ENCODE measurements at places on chromosomes 7 and 10.

GRCh38 chr10:20313665-20314064, 497.4 kb downstream of the PLXDC2 start:
- no peak for DNase-seq

GRCh38 chr10:109454691-109455090, 468.6 kb downstream of the XPNPEP1 start:
- no peak for DNase-seq

- DNase-seq: no peak
Measured at GRCh38 chr10:76038696-76039095, 607.3 kb downstream of the LRMDA start.

GRCh38 chr7:14092331-14092730, 102.9 kb upstream of the ETV1 start:
- DNase-seq: no peak

GRCh38 chr10:87931836-87932230, 68.4 kb downstream of the PTEN start:
- DNase-seq: no peak

DNA sequence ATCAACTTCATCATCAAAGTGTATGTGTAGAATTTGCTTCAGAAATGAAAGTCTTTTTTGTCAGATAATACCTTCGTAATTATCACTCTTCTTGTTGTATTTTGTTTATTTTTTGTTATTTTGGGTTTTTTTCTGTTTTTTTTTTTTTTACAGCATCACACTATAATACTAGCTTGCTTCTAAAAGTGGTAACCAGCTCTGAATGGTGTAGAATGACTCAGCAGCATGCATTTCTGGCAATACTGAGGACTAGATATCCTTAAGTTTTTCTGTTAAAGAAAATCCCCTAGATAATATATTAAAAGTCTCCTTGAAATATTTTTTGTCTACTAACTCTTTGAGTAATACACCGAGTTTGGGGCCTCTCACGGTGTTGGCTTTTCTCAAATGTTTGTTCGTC, 109.1 kb downstream of the LMBR1 start:
- no peak for DNase-seq

DNA sequence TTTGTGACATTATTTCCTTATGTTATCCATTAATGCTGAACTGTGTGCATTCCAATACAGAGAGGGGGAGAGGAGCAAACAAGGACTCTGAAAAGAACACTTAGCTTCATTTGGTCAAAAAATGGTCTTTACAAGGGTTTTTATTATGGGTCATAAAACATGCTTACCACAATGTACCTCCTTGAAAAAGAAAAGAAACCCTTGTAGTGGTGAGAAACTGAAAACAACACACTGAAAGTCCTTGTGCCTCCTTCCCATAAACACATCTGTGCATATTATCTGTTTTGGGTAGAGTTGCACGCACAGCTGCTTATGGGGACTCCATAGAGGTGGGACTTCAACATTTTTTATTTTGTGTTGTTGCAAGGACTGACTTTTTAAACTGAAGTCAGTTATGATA, 98.7 kb downstream of the CDK6 start:
- no peak for DNase-seq

- DNase-seq: no peak
Measured at GRCh38 chr7:121493553-121493952, 97.4 kb upstream of the FAM3C start.

DNA sequence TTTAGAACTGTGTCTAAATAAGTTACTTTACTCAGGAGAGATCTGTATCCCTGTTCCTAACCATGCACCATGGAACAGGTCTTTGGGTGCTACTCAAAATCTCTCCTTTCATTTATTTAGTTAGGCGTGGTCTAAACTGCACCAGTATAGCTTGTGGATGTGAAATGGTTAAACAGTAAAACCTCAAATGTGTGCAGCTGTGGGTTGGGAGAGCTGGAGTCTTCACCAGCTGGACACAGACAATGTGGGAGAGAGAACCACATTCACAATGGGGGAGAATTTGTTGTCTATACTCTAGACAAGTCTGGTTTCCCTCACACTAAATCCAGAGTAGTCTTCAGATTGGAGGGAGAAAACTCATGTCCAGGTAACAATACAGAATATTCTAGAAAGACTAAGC, 31.2 kb upstream of the IKZF1 start:
- DNase-seq: no peak

GRCh38 chr7:83684928-83685327, 36.0 kb upstream of the SEMA3E start:
- no peak for DNase-seq

DNA sequence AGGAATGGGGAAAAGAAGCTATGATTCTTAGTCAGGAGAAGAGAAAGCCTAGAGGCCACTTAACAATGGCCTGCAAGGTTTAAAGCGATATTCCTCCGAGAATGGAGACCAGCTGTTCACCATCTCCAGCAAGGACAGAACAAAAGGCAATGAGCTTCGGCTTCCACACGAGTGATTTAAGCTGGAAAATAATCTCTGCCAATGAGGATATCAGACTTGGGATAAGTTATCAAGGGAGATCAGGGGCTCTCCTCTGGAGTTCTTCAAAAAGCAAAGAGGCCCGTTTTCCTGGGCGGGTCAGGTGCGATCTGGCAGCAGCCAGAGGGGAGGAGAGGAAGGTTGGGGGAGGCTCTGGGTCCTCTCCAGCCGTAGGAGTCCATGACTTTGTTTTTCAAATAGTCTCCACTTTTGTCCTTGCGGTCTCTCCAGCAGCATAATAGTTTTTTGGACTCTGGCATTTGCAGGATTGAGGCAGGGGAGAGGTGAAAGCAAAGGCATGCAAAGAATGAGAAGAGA, 211.3 kb downstream of the SKIDA1 start:
- no peak for DNase-seq

GRCh38 chr7:55591282-55591931, 19.1 kb upstream of the VOPP1 start:
- no peak for DNase-seq

GRCh38 chr10:69817078-69817581, 15.4 kb downstream of the COL13A1 start:
- no peak for DNase-seq

DNA sequence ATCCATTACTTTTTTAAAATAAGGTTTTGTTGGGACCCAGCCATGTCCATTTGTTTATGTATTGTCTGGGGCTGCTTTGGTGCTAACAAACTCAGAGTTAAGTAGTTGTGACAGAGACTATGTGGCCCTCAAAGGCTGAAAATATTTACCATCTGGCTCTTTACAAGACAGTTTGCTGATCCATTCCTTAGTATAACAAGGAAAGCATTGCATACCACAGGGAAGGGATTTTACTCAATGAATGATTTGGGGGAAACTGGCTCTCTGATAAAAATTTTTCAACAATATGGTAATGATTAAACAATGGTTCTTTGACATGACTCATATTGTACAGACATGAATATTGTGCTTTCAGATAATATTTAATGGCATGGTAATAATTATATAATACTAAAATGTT, 738.1 kb downstream of the KCNMA1 start:
- DNase-seq: no peak

- no peak for DNase-seq
Measured at GRCh38 chr10:116158036-116158435, 115.0 kb downstream of the GFRA1 start.

DNA sequence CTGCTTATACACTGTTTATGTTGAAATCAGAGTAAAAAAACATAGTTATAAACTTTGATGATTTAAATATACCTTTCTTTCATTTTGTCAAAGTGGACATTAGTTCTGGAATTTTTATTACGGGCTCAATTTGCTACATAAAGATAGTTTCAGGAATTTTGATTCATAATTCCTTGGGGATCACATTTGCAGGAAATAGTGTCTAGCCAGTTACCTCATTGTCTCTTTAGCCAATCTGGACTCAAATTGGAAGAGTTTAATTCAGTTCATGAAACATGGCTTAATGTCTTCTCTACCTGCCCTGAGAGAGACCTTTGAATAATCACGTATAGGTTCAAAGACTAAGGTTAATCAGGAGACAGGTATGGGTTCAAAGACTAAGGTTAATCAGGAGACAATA, 262.6 kb downstream of the HGF start:
- DNase-seq: no peak

DNA sequence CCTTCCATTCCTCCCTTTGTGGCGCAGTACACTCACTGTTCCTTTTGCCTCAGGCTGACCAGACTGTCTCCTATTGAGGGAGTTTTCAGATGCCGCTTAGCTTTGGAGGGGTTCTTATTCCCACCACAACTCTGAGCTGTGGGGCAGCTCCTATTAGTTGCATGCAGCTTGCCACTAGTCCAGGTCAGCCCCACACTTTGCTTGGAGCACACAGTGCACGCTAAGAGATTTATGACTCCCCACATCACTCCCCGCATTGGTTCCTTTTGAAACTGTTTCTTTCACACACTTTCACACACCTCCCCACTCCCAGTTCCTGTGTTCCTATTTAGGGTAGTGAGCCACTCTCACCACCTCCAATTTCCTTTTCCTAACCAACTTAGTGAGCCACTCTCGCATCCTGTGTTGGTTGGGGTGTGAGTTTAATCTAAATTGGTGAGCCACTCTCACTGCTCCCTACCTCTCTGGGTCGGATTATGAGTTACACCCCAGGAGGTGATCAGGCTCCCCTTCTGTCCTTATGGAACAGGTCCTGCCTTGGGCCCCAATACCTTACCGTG, 10.4 kb upstream of the ZNF485 start:
- DNase-seq: no peak

DNA sequence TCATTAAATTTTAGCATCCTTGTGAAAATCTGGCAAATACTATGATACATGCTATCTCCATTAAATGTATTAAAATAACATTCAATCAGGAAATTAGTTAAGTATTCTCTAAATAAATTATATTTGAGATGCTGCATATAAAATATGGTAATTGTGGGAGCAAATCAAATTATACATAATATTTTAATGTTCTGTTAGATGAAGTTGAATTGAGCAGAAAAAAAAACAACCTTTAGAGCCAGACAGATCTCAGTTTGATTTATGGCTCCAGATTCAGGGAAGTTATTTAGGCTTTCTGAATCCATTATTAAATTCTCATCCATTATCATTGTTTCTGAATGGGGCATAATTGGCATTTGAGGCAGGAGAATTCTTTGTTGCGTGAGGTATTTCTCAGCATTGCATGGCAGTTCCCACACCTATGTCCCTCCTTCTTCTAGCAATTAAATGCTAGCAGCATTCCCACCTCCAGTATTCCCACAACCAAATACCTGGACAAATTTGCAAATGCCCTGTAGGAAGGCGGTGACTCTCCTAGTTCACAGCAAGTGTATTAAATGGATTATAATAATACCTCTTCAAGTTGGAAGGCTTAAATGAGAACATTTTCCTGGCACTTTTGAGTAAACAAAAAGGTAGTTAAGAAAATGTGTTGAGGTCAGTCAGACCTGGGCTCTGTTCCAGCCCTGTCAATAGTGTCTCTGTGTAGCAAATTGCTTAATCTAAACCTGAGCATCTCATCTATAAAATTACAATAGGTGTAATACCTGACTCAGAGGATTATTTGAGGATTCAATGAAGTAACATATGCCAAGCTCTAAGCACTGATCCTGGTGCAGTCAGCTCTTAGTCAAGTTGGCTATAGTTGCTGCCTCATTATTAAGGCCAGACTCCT, 108.9 kb downstream of the RNLS start:
- DNase-seq: no peak

DNA sequence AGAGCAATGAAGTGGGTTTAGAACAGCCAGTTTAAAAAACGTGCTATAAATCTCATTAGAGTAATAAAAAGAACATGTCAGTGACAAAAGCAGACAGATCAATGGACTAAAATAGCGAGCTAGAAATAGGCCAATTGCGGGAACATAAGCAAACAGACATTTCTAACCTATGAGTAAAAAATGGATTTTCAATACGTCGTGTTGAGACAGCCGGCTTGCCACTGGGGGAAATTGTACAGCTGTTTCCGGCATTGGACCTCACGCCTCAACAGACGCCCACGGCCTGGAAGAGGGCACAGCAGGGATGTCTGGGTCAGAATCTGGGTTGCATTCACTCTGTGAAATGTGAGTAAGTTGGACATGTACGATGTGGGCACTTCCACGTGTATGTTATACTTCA, 92.9 kb downstream of the SVOPL start:
- DNase-seq: no peak

DNA sequence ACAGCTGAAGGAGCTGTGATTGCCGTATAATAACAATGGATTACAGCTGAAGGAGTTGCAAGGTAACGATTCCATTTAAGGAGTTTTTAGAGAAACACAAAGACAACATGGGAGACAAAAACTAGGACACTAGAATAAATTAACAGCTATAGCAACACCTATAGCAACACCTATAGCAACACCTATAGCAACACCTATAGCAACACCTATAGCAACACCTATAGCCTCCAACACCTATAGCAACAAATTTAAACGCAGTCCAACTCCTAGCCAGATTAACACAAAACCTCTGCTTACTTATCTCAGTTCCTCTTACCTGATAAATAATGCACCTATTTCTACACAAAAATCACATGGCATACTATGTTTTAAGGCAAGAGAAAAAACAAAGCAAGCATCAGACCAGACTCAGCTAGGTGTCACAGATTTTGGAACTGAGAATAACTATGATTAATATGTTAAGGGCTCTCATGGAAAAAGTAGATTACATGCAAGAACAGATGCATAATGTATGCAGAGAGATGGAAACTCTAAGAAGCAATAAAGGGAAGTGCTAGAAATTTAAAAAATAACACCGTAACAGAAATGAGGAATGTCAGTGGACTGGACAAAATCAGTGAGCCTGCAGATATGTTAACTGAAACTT, 55.7 kb upstream of the SRPK2 start:
- no peak for DNase-seq

DNA sequence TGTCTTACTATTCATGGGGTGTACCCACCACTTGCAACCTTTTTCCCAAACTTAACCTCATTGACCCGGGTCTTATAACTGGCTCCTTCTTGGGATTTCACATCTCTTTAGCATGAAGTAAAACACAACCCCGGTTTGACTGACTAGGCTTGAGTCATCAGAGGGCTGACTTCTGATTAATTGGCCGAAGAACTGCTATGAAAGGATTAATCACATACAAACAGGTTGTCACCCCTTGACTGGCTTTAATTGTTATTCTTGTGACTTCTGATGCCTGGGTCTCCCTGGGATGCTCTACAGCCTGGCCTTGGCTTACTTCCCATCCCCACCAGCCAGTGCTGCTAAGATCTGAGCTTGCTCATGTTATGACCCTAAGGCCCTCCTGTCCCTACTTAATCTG, 8.8 kb upstream of the CRPPA start:
- DNase-seq: no peak

DNA sequence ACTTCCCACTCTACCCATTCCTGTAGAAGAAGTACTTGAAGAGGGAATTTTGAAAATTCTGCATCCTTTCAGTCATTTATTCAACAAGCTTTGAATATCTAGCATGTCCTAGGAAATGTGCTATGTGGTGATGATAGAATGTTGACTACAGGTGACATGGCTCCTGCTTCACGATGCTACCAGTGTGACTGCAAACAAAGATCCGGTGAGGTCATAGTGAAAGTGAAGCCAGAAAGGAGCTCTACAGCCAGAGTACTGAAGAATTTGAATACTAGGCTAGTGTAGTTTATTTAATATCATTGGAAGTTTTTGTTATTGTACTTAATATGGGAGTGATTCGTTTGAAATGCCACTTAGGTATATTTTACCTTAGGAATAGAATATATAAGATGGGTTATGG, 348.1 kb downstream of the TFEC start:
- DNase-seq: no peak

GRCh38 chr10:110444004-110444337, 53.7 kb upstream of the DUSP5 start:
- no peak for DNase-seq

Measured in T follicular helper cell (primary cell).